ENCODE measurements at places on chromosomes 1 and 21.

DNA sequence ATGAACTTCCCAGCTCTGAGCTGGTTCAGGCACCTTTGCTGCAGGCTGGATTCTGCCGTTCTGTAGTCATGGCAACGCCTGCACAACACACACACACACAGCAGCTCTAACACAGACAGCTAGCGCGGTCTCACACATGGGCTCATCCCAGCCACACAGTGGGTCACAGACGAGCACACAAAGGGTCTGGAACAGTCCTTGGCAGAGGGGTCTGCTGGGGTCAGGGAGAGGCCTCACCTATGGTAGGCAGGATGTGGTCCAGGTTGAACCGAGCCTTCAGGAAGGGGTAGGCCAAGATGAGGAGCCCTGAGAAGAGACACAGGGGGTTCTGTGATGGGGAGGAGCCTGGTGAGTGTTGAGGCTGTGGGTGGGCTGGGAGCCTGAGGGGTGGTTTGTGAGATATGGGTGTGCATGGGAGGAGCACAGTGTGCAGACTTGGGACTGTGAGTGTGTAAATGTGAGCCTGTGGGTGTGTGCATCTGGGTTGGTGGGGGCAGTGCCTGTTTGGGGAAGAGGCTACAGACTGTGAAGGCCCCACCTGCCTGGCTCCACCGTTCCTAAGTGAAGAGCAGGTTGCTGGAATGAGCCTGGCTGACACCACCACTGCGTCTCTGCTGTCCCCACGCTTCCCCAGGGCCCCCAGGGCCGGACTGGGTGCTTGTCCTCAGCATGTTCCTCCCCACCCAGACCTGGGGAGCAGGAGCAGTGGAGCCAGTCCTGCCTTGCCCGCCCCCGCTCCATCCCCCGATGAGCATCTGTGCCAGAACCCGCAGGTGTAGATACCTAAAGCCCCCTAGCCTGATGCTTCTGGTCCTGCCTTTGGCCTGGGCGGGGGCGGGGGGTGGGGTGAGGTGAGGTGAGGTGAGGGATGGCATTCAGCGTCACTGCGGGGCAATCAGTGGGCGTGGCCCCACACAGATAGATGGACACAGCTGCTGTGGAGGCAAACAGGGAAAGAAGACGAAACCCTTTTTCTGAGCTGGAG, 1.5 kb downstream of the KNCN start:
- no peak for DNase-seq

GRCh38 chr1:46767649-46768282, 31.1 kb upstream of the CYP4B1 start:
- DNase-seq = no peak

- DNase-seq = no peak
Measured at GRCh38 chr1:71054281-71054731, 6.7 kb upstream of the PTGER3 start.

DNA sequence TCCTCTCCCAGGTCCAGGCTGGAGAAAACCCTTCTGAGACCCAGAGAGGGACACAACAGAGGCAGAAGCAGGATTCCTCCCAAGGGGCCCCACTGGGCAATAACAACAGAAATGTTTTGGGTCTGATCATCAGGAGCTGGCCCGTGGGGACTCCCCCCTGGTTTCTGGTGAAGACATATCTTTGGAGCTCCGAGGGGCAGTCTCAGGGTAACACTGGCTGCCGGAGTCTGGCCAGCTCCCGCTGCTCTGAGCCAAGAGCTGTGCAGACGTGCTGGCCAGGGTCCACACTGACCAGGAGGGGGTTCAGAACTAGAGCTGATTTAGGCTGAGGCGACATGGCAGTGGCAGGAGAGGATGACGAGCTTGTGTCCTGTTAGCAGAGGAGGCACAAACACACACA, 13.1 kb downstream of the ECE1 start:
- DNase-seq = no peak

GRCh38 chr1:32639489-32640075, 10.8 kb downstream of the ZBTB8OS start:
- no peak for DNase-seq
